Activated T-cell treated with anti-CD3 and anti-CD28 coated beads, Interleukin-2, amount 50 U/mL, for 48 hours (primary cell): ENCODE measurements at places on chromosomes 11 and 22.

DNA sequence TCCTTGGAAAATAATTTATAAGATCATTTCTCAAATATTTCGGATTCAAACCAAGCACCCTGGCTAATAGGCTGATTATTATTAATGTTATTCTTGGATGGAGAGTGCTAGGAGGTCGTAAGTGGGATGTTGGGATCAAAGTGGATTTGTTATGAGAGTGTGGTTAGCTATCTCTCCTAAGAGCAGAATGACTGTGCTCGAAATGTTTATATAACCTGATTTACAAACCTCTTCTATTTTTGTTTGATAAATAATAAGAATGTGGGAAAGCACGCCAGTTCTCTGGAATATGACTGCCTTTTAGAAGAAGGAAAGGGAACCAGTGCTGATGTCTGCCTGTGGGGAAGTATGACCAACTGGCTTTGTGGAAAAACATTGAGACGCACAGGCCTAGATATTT lies 527.5 kb downstream of the NTM start:
- no peak for DNase-seq

- DNase-seq: no peak
Observed at GRCh38 chr11:88474655-88475054, 137.1 kb upstream of the CTSC start.

GRCh38 chr22:47190276-47190956 lies 428.0 kb downstream of the TBC1D22A start:
- DNase-seq: no peak

DNA sequence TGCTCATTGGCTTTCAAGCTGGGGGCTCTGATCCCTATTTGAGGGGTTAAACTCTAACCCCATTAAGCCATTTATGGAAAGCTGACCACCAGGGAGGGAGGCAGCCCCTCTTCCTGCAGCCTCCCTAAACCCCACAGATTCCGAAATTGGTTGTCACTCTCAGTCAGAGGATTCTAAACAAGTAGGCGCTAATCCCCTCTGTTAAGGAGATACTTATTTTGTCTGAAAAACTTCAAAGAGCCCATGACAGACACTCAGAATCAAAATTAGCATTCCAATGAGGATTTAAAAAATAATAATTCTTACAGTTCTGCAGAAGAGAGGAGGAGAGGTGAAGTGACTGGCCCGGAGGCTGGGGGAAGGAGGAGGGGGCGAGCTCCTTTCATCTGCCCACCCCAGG lies 69.7 kb upstream of the LMO1 start:
- no peak for DNase-seq
